ENCODE measurements at places on chromosomes 6 and 20. TPM values are rescaled to one million over a fixed set of nuclear protein-coding genes. Genes with fewer than 3 reads are reported as not detected.

- DNase-seq = no peak
These were observed 21.8 kb downstream of the CASS4 start for GRCh38 chr20:56433880-56434255.

DNA sequence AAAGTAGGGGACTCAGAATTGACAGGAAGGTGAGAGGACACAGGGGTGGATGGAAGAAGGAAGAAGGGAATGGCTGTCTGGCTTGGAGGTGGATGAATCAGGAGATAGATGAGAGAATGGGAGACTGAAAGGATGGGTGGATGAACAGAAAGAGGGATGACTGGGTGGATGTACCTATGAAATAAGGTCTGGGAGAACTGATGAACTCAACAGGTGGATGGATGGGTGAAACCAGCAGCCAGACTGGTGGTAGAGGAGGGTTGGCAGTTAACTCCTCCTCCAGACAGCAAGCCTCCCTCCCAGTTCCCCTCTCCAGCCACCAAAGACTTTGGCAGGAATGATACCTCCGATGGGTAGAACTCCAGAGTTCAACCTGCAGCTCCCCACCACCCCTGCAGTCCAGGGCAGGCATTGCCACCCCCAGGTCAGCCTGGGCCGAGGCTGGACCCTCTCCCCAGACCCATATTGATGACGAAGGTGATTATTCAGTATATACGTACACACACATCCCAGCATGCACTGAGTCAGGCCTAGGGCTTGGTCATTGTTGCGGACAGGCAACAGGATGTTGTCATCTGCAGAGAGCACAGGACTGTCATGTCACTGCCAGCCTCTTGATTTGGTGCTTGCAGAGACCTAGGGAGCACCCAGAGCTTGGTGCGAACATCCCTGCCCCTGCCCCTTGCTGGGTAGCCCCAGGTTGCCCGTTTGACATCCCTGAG is 2.0 kb downstream of the SUN5 start:
- DNase-seq = no peak

GRCh38 chr20:32436142-32436861 is 78.2 kb downstream of the ASXL1 start:
- no peak for DNase-seq

FOXC1 gene
- 125 TPM for total RNA-seq

DNA sequence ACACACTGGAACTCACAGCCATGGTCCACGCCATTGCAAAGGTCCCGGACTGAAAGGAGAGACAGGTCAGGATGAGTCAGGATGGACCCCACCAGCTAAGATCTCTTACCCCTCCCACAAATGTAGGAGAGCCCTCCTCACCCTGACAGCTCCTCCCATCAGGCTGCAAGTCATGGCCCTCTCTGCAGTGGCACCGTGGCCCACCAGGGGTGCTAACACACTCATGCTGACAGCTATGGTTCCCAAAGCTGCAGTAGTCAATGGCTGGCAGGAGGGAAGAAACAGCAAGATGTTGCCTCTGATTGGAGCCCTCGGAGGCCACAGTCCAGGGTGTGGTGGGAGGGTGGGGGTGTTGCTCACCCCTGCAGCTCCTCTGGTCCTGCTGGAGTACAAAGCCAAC is 5.7 kb upstream of the RBPJL start:
- DNase-seq = no peak

All from chondrocyte (in vitro differentiated cells).